ENCODE measurements at places on chromosomes 11 and 22.

DNA sequence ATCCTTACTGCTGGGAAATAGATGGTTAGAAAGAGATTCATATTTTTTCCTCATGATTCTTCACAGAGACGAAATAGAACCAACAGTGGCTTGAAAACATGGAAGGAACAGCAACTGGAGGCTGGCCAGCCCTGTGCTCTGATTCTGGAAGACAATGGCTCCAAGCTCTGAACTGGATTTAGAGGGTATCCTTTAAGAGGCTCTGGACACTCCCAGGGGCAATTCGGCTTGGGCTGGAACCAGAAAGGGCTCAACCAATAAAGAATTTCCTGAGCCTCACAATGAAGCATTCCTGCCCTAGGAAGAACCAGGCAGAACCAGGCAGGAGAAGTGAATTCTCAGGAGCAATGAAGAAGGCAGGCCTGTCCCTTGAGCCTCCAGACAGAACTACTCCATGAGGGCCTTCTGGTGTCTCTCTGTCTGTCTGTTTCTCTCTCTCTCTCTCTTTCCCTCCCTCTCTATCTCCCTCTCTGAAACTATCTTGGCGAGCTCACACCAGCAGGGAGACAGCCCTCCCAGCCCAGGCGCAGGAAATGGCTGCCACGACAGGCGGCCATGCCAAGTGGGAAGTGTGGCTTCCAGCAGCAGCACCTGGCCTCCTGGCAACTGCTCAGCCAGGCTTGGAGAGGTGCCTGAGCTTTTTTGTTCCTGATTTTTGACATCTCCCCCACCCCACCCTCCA lies 93.3 kb downstream of the RCN1 start:
- no peak for DNase-seq

DNA sequence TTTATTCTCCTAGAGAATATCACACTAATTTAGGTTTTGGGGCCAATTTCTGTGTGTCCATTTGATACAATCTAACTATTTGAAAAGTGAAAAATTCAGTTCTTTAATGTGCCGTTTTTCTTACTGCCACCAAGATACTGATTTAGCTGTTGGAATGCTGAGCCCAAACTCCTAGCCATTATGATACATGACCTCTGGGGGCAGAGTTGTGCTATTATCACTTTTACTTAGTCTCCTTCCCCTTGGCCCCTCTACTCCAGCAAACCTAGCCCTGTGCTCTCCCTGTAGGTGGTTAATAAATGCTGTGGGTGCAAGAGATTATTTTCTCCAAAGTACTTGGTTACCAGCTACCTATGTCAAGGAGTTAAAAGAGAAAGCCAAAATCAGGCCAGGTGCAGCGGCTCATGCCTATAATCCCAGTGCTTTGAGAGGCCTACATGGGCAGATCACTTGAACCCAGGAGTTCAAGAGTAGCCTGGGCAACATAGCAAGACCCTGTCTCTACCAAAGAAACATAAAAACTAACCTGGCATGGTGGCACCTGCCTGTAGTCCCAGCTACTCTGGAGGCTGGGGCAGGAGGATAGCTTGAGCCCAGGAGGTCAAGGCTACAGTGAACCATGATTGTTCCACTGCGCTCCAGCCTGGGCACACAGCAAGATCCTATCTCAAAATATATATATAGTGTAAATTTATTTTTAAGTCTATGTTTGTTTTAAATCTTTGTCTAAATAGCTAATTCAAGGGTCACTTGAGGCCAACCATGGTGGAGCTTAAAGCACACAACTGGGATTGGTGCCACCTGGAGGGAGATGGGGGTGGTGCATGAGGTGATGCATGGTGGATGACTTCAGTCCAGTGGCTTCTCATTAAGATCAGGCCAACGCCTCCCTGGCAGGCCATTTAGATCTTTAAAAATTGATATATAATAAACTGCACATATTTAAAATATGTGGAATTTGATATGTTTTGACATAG lies 193.2 kb upstream of the PLET1 start:
- no peak for DNase-seq

GRCh38 chr11:123100379-123101085 lies 38.6 kb upstream of the HSPA8 start:
- no peak for DNase-seq

GRCh38 chr11:7892059-7892699 lies 38.9 kb downstream of the OR10A6 start:
- no peak for DNase-seq

GRCh38 chr22:39942439-39943230 lies 17.6 kb upstream of the TMA7B start:
- DNase-seq, result no peak

GRCh38 chr22:45475063-45475747 lies 27.5 kb upstream of the FBLN1 start:
- DNase-seq, result no peak

DNA sequence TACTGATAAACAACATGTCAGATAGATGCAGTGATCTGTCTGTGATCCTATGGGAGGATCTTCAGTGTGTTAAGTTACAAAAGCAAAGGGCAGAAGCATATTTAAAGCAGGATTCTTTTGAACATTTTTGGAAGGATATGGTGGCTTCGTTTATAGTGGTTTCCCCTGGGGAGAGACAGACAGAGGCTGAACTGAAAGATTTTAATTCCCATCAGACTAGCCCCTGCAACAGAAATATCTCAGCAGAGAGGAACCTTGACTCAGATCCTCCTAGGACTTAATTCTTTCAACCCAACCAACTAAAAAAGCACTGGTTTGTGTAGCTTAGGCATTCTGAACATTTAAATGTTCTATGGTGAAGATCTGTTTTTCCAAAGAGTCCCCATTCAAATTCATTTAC lies 5.7 kb downstream of the CLTCL1 start:
- DNase-seq, result no peak

- DNase-seq, result no peak
Observed at GRCh38 chr22:19722982-19723231, 432 bp upstream of the GP1BB start.

DNA sequence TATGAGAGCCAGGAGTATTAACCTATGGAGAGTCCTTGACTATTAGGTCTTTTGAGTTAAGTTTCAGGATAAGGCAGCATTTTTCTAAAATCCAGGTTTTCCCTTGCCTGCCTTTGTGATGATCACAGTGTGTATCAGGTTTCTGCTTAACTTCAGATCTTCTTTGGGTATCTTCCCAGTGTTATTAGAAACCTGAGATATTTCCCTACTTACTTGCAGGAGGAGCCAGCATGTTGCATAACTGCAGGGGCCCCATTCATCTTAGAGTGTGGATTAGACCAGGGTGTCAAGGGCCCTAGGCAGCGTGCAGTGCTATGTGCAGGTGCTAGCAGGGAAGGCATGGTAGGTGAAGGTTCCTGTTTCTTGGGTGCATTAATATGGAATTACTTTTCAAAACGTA lies 69.5 kb downstream of the ZNRF3 start:
- no peak for DNase-seq

GRCh38 chr11:44066732-44067141 lies 667 bp downstream of the ACCS start:
- DNase-seq, result no peak

GRCh38 chr11:75317446-75318122 lies 33.9 kb downstream of the ARRB1 start:
- no peak for DNase-seq

- no peak for DNase-seq
Observed at GRCh38 chr11:92383430-92383829, 158.8 kb downstream of the FAT3 start.

GRCh38 chr11:19605520-19606371 lies 106.9 kb upstream of the NAV2 start:
- no peak for DNase-seq

DNA sequence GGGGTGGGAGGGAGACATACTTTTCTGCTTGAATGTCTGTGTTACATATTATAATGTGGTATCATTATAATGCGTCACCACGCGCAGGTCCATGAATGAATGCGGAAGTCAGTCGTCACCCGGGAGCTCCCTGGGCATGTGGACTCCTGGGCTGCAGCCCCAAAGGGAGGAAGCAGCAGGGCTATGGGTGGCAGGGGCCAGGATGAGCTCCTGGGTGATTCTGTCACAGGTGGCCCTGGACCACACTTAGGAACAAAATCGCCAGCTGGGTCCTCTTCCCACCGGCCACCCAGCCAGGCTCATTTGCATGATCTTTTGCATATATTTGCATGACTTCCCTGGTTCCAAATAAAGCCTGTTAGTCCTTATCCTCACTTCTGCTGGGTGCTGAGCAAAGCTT lies 51.2 kb downstream of the KCNJ4 start:
- DNase-seq, result no peak

GRCh38 chr11:73273222-73273895 lies 1.2 kb downstream of the P2RY6 start:
- no peak for DNase-seq

DNA sequence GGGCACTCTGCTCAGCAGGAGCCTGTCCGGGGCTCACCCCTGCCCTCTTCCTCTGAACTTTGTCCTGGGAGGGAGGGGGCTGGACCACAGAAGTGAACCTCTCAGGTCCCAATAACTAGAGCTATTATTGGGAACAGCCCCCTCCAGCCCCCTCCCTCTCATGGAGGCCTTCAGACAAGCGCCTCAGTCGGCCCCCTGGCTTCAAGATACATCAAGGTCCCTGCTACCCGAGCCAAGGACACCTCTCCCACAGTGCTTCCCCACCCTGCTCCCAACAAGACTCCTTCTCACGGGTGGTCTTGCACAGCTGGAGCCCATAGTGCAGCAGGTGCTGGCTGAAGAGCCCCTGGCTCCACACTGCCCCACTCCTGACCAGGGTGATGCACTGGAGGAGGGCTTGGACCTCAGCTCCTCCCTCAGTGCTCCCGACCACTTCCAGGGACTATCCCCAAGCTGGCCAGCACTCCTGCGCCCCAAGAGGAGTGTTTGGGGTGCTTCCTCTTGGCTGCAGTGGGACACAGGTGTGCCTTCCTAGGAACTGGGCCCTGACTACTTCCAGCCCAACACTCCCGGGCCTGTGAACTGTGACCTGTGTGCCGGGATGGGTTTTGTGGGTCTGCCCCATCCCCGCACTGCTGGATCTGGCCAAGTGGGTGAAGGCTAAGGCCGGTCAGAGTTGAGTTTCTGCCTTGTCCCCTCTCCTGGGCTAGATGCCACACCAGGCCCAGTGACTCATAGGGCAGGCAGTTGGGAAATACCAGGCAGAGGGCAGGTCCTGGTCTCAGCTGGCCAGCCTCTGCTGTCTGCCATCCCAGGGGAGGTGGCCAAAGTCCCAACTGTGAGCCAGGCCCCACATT lies 2.2 kb downstream of the PNPLA2 start:
- DNase-seq, result no peak

GRCh38 chr11:32052215-32052614 lies 38.7 kb upstream of the RCN1 start:
- DNase-seq, result peak; percentile 32

DNA sequence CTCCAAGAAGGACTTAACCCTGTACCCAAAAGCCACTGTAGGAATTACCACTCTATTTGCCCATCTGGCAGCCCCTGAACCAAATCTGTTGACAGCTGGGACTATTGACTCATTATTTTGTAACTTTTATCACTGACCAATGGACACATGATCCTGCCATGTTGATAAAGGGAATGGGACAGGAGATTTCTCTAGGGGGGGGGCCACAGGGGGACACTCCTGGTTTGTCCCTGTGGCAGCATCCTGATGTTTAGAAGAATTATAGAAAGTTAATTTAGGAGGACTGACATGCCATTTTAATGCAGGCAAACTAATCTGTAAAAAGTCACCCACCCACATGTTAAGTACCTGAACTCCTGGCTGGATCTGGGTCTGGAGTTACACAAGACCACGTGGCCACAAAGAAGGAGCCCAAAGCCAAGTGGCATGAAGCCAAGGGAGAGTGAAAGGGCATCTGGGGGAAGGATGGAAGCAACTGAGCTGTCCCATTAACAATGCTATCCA lies 558.1 kb downstream of the ETS1 start:
- no peak for DNase-seq

- DNase-seq, result no peak
Observed at GRCh38 chr11:123093739-123094138, 31.8 kb upstream of the HSPA8 start.

- no peak for DNase-seq
Observed at GRCh38 chr22:30422481-30423300, 2.9 kb upstream of the MTFP1 start.

DNA sequence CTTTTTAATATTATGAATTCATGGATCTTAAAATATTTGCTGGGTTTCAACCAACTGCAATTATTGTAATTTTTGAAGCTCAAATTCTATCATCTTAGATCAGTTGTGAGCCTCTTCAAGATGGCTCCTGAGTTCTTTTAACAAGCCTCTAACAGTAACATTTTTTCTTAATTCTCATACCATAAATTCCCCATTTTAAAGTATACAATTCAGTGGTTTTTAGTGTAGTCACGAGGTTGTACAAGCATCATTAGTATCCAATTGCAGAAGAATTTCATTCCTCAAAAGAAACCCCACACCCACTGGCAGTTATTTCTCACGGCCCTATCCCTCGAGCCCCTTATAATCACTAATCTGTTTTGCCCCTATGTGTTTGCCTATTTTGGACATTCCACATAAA lies 270.8 kb downstream of the SBF2 start:
- DNase-seq, result no peak

DNA sequence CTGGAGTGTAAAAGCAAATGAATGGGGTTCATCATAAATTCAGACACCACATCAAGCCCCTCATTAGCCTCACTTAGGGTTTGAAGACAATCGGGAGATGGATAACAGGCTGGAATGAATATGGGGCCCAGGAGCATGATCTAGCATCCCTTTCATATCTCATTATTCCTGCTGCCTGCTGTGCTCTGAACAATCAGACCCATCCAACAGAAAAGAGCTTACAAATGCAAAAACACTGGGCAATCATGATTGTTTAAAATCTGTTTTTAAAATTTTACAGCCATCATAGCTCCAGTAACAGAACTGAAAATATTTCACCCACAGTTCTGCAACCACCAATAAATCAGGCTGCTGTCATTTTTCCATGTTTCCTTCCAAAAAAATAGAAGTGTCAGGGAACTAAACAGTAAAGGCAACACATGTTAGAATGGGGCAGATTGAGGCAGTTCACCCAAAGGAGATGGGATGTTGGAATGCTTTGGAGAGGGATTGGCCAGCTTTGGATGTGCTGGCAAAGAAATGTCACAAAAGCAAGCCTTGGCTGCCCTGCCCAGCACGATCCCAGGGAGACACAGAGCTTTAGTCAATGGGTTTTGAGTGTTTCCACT lies 47.8 kb upstream of the BMAL1 start:
- DNase-seq, result no peak

DNA sequence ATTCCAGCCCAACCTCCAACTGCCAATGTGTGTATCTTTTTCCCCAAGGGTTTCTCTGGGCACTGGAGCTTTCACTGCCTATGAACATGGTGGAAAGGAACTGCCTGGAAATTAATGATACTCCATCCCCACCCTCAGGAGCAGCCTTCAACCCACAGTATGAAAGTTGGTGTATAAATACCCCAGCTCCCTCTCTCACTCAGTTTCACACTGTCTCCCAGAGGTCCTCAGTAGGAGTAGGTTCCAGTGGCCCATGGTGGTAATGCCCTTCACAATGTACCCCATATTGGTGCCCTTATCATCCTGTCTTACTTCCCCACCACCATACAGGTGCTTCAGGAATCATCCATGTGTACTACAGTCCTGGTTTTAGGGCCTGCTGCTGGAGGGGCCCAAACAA lies 462.6 kb downstream of the MIAT start:
- no peak for DNase-seq

GRCh38 chr11:70595452-70595851 lies 197.1 kb downstream of the CTTN start:
- DNase-seq, result no peak
